ENCODE measurements at places on chromosomes 4 and X.

DNA sequence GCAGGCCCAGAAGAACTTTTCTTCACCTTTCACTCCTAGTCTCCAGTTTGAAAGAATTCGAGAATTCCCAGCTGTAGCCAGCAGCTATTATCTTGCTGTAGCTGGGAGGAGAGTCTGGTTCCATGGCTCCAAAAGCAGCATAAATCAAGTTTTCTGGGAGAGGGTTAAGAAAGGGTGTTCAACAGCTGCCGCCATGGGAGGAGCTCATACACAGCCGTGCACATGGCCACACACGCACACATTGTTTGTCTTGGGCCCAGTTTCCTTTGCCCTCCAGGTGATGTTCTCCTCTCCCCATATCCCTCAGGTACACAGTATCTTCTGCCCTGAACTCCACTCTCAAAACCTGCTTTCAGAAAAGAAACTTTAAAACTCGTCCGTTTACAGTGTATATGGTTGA, 4.1 kb upstream of the GPC3 start:
- DNase-seq: no peak

- DNase-seq: no peak
These were observed 274.6 kb downstream of the ANKRD50 start for GRCh38 chr4:124437853-124438495.

- DNase-seq: no peak
These were observed 128.4 kb downstream of the FHDC1 start for GRCh38 chr4:153064571-153064970.

GRCh38 chr4:6908432-6909112, 1.1 kb upstream of the TBC1D14 start:
- DNase-seq: no peak

- no peak for DNase-seq
These were observed 26.8 kb upstream of the SPARCL1 start for GRCh38 chr4:87555773-87556619.

DNA sequence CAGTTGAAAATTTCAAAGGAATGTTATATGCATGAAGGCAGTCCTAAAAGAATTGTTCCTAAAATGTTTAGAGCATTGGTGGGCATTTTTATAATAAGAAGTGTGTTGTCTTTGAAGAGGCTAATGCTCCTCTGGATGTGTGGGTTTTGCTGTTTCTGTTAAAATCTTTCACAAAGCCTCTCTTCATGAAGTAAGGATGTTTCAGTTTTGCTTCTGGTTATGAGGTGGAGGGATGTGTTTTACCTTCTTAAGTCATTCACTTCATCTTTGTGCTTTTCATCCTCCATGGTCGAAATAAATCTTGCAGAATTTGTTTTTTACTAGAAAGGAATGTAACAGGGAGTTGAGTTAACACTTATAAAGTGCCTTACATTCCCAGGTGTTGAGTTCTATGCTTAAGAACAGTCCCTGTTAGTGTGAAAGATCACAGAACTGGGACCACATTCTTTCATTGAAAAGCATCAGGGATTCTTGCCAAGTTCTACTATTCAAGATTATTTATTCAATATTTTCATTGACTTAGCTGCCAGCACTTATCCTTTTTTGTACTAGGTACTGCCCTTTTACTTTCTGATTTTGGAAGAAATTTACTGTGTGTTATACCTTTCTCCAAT, 21.1 kb downstream of the FHIP1A start:
- DNase-seq: no peak

DNA sequence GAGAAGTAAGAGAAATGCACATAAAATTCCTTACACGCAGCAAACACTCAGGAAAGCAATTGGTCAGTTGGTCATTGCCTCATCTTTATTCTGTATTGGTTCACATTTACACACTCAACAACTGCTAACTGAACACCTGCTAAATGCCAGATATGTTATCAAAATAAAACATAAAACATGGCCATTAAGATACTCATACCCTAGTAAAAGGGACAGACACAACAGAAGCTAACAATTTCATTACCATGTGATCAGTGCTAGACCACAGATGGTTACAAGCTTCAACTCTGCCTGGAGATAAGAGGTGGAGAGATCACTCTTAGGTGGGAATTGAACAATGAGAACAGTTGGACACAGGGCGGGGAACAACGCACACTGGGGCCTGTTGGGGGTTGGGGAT, 26.2 kb downstream of the TEC start:
- no peak for DNase-seq

DNA sequence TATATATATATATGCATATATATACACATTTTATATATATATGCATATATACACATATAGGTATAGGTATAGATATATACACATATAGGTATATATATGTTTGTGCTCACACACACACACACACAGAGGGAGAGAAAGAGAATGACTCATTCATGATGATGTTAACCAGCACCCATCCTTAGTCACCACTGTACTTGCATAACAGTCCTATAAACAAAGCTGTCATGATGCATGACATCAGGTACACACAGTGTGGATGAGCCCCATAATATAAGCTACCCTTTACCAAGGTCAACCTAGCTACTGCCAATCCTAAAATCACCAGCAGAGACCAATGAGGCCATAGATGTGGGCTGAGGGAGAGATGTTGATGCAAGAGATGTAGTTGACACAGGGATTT, 1408.0 kb downstream of the RAPGEF2 start:
- DNase-seq: no peak

DNA sequence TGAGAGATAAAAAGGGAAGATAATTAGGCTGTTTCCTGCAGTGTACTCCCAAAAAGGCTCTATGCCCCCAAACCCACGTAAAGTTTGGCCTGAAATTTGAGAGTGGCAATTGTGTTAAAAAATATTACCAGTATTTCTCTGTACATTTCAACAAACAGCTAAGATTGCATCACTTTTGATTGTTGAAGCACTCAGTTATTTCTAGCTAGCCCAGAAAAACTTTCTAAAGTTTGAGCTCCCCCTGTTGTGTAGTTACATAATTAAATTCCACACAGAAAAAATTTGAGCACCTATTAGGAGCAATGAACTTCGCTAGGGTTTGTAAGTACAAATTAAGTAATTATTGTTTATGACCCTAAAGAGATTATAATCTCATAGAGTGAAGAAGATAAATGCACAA, 109.4 kb downstream of the DLG3 start:
- no peak for DNase-seq

DNA sequence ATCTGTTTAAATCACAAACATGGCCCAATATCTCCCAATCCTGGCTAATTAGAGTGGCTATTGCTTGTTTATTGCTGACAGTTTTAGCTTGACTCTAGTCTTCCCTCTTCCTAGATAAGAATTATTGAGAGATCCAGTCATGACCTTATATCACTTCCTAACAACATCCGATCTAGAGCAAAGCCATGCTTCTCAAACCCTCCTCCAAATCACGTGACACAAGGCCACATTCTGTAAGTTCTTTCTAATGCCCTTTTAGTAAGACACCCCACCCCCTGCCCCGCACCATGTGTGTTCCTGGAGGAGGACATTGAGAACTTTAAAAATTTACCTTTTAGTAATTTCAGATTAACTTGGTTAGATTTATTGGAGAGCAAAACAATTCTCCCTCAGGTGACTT, 40.6 kb upstream of the RASSF6 start:
- no peak for DNase-seq

DNA sequence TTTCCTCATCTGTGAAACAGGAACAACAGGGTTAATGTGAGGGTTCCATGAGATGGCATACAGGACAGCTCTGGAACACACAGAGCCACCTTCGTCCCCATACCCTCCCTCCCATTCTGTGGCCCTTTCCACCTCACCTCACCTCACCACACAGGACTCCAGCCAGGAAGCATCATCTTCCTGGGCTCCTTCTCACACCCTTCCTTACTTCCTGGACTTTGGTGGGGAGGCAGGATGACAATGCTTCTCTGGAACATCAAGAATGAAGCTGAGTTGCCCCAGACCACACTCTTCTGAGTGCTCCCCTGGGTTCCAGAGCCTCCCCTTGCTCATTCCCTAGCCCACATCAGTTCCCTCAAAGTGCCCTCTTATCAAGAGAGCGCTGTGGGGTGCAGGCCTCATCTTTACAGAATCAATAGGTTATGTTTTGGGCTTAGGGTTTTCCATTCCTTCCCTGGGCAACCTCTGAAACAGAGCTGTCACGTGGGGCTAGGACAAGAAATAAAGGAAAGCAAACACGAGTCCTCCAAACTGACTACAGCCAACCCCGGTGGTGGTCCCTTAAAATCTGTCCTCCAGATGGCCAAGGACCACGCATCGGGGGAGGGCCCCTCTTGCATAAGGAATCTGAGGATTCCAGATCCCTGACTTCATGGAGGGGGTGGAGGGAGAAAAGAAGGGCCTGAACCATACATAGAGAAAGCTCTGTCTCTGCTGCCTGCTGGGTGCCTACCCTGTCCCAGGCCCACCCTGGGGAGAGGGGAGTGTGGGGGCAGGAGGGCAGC, 74.4 kb upstream of the ATP6AP2 start:
- no peak for DNase-seq

DNA sequence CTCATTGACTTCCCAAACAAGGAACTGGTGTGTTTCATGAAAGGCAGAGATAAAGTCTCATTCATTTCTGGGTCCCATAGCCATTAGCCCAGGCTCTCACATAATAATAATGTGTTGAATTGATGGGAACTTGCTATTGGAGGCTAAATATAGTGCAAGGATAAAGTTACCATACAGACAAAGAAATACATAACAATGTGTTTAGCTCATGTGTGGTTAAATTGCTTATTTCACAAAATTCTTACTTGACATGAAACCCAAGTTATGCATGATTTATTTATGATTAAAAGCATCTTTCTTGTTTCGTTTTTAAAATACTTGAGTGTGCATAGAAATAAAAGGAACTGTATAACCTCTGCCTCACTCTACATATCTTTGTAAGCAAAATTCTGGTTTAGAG, 37.3 kb upstream of the LPAR4 start:
- no peak for DNase-seq

DNA sequence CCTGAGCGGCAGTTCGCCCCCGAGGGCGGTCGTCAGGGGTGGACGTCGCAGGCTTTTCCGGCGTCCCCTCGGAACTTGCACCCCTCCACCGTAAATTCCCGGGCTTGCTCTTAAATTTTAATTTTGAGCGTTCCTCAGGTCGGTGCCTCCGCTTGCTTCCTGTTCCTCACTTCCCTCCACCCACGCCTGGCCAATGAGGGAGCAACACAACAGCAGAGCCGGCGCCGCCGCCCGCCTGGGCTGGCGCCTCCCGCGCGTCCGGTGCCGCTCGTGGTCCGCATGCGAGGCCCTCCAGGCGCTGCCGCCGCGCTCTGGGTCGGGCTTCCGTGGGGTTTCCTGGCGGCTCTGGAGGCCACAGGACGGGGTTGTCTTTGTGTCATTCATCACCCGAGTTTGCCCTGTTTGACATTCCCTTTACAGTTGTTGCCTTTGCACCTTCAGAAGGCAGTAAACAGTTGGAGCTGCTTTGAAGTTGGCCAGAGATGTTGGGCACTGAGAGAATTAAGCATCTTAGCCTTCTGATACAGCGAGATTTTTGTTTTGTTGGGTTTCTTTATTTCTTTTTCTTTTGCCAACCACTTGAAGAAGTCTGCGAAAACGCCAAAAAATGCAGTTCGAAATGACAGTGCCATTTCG, 692 bp downstream of the SPCS3 start:
- DNase-seq: peak; percentile 84

DNA sequence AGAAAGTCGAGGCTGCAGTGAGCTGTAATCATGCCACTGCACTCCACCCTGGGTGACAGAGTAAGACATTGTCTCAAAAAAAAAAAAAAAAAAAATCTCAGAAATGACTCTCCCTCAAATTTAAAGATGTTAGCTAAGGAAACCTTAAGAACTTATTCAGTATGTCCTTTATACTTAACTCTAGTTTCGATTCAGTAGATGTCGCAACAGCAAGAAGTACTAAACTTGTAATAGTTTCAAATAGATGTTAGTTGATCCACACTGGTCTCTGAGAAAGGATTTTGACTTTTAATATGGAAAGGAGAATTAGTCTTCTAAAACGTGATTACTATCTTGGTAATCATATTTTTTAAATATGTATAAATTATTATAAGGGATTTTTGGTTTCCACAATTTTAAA, 29.6 kb downstream of the NKX3-2 start:
- no peak for DNase-seq

- DNase-seq: no peak
These were observed 20.5 kb downstream of the COMMD8 start for GRCh38 chr4:47442980-47443379.

GRCh38 chrX:40727093-40727492, 8.2 kb downstream of the MED14 start:
- no peak for DNase-seq

GRCh38 chr4:2251073-2251794, 9.3 kb upstream of the HAUS3 start:
- DNase-seq: no peak

DNA sequence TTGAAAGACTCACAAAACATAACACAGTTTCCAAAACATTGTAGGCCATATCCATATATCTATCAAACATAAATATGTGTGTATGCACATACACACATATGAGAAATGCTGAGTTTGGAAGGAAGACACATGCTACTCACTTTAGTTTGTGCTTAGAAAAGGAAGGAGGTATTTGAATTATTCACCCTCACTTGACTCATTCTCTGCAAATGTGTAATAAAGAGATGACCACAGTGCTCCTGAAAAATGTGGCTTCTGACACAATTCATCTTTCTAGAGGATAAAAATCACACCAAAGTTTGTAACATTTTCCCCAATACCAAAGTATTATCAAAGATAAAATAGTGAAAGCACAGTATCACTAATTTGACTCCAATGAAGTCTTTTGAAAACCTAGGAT, 950.1 kb downstream of the FAT4 start:
- DNase-seq: no peak

DNA sequence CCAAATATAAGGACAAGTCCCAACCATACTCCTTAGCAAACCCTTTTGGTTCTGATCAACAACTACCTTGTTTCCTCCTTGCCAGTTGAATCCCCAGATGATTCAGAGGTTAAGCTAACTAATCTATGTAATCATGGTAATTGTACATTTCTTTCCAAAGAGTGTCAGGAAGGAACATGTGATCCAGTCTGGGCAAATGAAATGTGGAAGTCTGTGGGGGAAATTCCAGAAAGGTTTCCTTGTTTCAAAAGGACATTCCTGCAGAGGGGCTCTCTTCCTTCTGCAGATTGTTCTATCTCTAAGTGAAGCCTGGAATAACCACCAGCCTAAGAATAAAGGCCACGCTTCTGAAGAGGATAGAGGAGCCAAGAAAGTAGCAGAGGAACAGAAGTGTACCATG, 7.0 kb downstream of the PRSS12 start:
- DNase-seq: no peak
